Femur (tissue), 1 donor: ENCODE measurements at places on chromosomes 7 and 10.
A peak's percentile ranks its signal among the peaks of the same experiment; 100 is the strongest.

DNA sequence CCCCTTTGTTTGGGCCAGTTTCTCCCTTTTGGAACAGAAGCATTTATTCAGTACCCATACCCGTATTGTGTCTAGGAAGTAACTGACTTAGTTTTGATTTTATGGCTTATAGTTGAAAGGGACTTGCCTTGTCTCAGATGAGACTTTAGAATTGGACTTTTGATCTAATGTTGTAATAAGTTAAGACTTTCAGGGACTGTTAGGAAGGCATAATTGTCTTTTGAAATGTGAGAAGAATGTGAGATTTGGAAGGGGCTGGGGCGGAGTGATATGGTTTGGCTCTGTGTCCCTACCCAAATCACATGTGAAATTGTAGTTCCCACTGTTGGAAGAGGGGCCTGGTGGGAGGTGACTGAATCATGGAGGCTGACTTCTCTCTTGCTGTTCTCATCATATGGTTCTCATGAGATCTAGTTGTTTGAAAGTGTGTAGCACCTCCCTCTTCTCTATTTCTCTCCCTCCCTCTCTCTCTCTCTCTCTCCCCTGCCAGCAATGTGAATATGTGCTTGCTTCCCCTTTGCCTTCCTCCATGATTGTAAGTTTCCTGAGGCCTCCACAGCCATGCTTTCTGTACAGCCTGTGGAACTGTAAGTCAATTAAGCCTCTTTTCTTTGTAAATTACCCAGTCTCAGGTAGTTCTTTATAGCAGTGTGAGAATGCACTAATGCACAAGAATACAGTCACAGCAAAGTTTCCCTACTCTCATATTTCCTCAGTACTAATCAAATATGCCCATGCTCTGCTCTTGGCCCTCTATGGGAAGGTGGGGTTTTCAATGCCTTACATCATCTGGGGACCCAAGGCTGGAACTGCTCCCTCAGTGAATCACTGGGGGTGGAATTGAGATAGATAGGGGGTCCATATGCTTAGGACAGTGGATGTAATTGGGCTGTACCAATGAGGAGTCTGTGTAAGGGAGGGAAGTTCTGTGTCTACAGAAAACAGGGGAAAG lies 17.2 kb upstream of the AKR1C1 start:
- no peak for DNase-seq

GRCh38 chr7:127760436-127761031 lies 108.5 kb downstream of the SND1 start:
- no peak for DNase-seq

- DNase-seq, result no peak
Measured at GRCh38 chr7:113548137-113548536, 370.7 kb downstream of the PPP1R3A start.

GRCh38 chr7:121547544-121548092 lies 151.5 kb upstream of the FAM3C start:
- no peak for DNase-seq

DNA sequence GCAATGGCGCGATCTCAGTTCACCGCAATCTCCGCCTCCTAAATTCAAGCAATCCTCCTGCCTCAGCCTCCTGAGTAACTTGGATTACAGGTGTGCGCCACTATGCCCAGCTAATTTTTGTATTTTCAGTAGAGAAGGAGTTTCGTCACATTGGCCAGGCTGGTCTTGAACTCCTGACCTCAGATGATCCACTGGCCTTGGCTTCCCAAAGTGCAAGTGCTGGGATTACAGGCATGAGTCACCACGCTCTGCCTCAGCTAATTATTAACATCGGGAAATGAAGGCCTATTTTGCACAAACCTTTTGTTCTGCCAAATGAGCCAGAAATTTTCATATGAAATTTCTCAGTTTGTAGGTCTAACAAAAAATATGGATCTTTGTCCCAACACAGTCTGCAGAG lies 106.7 kb upstream of the ODAD2 start:
- no peak for DNase-seq

DNA sequence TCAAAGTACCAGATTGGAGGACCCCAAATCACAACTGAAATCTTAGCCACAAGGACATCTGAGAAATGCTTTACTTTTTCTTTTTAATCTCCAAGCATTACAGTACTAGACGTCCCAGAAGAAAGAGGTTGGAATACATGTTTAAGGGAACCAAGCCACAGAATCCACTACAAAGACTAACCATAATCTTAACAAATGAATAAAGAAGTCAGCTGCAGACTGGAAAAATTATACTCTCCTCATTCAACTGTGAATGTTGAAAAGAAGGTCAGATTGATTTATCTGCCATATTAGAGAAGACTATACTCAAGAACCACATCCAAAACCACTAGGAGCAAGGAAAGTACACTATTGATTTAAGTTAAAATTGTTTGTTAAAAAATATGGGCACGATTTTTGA lies 102.1 kb upstream of the ABCB5 start:
- no peak for DNase-seq

- DNase-seq, result no peak
Measured at GRCh38 chr7:19066170-19066569, 51.3 kb downstream of the TWIST1 start.

- no peak for DNase-seq
Measured at GRCh38 chr7:138828302-138828701, 30.3 kb upstream of the ATP6V0A4 start.

DNA sequence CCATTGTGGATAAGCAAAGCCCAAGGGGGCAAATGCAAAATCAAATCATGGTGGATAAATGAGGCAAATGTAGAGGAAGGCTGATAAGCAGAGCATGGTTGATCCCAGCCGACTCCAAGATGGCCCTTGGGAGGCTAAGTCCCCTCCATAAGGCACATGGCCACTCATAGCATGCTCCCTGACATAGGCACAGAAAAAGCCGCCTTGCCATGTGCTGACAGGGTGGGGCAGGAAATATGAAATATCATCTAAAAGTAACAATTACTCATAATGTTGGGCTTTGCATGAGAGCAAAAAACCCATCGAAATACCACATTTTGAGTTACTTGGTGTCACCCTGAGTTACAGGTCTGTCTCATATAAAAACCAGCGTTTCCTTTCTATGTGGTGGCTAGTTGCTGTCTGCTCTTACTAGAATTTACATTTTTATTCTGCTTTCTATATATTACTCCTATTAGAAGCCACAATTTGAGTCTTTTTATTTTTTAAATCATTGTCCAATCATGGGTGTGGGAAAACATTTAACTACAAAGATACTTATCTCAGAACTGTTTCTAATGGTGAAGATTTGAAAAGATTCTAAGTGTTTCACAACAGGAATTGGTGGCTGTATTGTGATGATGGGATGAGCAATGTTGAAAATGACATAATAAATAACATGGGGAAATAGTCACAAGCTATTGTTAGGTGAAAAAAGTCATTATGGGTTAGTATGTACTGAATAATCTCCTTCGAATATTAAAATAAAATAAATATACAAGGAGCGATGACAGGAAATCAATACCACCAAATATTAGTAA lies 102.7 kb downstream of the CUBN start:
- DNase-seq, result peak; percentile 47

DNA sequence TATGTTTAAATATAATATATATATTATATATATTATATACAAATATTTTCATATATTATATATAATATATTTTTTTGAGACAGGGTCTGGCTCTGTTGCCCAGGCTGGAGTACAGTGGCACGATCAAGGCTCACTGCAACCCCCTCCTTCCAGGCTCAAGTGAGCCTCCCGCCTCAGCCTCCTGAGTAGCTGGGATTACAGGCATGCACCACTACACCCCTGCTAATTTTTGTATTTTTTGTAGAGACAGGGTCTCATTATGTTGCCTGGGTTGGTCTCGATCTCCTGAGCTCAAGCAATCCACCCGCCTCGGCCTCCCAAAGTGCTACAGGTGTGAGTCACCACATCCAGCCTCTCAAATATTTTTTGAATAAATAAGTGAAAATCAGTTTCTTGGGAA lies 215.5 kb downstream of the GATA3 start:
- no peak for DNase-seq

DNA sequence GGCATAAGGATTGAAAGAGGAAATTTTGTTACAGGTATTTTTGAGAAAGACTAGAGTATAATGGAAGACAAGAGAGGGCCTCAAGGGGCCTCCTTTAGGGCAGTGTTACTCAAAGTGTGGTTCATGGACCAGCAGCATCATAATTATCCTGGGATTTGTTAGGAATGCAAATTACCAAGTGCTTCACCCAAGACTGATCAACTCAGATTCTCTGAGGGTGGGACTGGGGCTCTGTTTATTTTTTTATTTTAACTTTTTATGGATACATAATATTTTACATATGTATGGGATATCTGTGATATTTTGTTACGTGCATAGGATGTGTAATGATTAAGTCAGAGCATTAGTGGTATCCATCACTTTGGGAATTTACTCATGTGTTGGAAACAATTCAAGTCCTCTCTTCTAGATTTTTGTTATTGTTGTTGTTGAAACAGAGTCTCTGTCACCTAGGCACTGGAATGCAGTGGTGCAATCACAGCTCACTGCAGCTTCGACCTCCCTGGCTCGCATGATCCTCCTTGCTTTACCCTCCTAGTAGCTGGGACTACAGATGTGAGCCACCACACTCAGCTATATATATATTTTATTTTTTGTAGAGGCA lies 2.2 kb upstream of the KCTD7 start:
- no peak for DNase-seq

GRCh38 chr10:16521311-16522016 lies at the start of gene C1QL3:
Gene C1QL3, minus strand, starts transcription at chr10:16521879. Its CDS starts 814 bp downstream, at chr10:16521065.
- DNase-seq, result peak; percentile 26

DNA sequence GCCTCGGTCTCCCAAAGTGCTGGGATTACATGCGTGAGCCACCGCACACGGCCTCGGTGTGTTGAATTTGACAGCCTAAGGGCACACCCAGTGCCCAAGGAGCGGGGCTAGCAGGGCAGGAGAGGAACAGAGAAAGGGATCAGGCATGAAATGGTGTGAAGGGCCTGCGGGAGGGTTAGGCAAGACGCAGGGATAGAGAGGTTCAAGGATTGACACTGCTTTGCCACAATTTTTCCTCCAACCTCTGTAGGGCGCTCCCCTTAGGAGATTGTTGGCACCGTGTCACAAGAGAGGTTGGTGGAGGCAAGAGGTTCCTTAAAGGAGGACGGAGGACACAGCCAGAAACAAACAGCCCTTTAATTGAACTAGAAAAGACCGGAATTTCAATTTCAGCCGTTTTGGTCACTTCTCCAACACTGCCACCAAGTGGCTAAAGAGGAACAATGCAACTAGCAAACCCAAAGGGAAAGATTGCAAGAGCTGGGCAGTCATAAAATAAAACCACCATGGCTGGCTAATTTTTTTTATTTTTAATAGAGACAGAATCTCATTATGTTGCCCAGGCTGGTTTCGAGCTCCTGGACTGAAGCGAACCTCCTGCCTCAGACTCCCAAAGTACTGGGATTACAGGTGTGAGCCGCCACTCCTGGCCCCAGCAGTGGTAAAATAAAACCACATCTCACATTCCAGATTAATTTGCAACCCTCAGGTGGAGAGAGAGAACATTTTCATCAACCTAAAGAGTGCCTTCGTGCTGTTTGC lies 6.9 kb upstream of the CREB3L2 start:
- DNase-seq, result peak; percentile 60

- no peak for DNase-seq
Measured at GRCh38 chr10:82628373-82628772, 753.4 kb downstream of the NRG3 start.

- no peak for DNase-seq
Measured at GRCh38 chr7:92845736-92846135, 9.4 kb upstream of the CDK6 start.

DNA sequence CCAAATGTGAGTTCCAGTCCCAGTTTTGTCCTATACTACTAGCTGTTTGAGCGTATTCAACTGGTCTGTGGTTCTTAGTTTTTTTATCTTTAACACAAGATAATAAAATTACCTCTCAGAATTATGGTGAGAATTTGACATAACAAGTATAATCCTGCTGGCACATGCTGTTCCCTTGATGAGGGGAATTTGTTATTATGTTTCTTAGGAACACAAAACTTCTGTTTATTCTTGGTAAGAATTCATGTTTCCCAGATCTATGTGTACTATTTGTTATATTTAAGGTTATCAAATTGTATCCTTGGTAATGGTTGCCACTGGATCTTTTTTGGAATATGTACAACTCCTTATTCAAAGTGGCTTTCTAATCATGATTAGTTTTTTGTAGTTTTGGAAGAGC lies 335.6 kb downstream of the ADK start:
- DNase-seq, result no peak

DNA sequence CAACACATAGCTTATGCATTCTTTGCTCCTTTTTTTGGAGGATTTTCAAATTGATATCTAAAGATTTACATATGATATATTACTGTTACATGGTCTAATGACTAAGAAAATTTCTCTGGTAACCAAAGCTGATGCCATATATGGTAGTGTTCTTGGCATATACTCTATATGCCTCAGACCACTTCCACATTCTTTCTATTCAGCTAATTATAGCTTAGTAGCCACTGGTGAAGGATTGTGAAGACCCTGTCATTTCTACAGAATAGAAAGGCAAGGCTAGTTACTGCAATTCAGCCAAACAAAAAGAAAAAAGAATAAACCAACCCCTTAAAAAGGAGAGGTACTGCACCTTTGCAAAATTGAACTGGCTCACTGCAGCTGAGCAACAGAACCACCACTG lies 3.7 kb downstream of the PURB start:
- no peak for DNase-seq

- DNase-seq, result no peak
Measured at GRCh38 chr10:63464402-63465292, 1.1 kb downstream of the JMJD1C start.

DNA sequence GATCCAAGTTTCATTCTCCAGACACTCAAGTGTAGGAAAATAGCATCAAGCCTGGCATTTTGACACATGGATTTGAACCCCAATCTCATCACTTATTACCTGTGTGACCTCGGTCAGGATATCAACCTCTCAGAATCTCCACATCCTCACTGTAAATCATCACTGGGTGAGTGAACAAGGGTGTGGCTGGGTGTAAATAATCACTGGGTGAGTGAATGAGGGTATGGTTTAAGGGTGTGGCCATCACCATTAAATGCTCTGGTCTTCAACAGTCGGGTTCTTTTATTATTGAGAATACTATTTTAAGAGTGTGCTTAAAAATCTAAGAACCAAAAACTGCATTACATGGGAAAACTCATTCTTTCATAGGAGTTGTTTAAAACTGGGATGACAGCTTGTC lies 200.1 kb downstream of the DOCK4 start:
- no peak for DNase-seq
